ENCODE measurements at places on chromosomes 2 and 18. TPM values are rescaled to one million over a fixed set of nuclear protein-coding genes. Genes with fewer than 3 reads are reported as not detected.

TOGARAM2 gene
- total RNA-seq: 0.09 TPM

LYPD6 gene
- 2.1 TPM for total RNA-seq

FSHR gene
- total RNA-seq: not detected

RPRM gene
- not detected for total RNA-seq

RAX gene
- not detected for total RNA-seq

MEP1B gene
- 497 TPM for total RNA-seq

TNFAIP6 gene
- not detected for total RNA-seq

ARMC9 gene
- 15.7 TPM for total RNA-seq

SRD5A2 gene
- not detected for total RNA-seq

ACVR1 gene
- 15.5 TPM for total RNA-seq

MC2R gene
- total RNA-seq: not detected

ITGAV gene
- 34.0 TPM for total RNA-seq

AQP12B gene
- 9.6 TPM for total RNA-seq

CPO gene
- total RNA-seq: 208 TPM

CNRIP1 gene
- total RNA-seq: 2.1 TPM

Data from Peyer's patch (tissue), 4 donors.